Progenitor cell of endocrine pancreas (in vitro differentiated cells): ENCODE measurements at places on chromosomes 16 and 17. TPM values are rescaled to one million over a fixed set of nuclear protein-coding genes. Genes with fewer than 3 reads are reported as not detected.
A peak's percentile ranks its signal among the peaks of the same experiment; 100 is the strongest.

DNA sequence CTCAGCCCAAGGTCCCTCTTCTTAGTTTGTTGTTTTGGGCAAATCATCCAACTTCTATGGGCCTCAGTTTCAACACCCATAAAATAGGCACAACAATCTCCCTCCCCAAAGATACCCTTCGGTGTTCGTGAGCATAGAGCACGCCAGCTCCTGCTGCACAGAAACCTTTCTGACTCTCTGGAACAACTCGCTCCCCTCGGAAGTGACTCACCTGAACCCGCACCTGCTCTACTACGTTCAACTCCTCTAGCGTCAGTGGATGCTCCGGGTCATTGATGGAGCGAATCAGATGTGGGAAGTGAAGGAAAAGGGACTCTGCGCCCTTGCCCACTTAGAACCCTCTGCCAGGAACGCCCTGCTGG lies 445 bp downstream of the CIAO2B start:
- no peaks in the 10 kb centered on the region for H3K36me3 ChIP-seq
- DNase-seq, result no peak
- peak overlapping the region; percentile 94 for H3K4me3 ChIP-seq
- H3K4me1 ChIP-seq, result peaks cover 22% of the 10 kb centered on the region
- H3K27me3 ChIP-seq, result no peaks in the 10 kb centered on the region

Gene PTX4
- not detected in 2 replicates for total RNA-seq

DNA sequence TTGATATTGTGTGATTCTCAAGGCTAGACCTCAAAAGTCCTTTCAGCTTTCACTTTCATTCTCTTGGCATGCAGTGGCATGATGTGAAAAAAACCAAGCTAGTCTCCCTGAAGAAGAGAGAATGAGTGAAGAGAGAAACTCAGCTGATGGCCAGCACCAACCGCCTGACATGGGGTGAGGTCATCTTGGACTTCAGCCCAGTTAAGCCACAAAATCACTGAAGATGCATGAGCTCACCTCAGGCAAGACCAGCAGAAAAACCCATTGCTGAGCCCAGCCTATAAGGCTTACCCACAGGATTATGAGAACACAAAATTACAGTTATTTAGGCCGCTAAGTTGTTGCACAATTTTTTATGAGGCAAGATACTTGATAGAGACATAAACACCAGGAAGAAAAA lies 496.5 kb downstream of the TOX3 start:
- H3K27me3 ChIP-seq, result peaks cover 3% of the 10 kb centered on the region
- DNase-seq, result no peak
- no peaks in the 10 kb centered on the region for H3K36me3 ChIP-seq
- H3K27ac ChIP-seq, result no peak overlapping the region
- H3K4me3 ChIP-seq, result no peak overlapping the region

DNA sequence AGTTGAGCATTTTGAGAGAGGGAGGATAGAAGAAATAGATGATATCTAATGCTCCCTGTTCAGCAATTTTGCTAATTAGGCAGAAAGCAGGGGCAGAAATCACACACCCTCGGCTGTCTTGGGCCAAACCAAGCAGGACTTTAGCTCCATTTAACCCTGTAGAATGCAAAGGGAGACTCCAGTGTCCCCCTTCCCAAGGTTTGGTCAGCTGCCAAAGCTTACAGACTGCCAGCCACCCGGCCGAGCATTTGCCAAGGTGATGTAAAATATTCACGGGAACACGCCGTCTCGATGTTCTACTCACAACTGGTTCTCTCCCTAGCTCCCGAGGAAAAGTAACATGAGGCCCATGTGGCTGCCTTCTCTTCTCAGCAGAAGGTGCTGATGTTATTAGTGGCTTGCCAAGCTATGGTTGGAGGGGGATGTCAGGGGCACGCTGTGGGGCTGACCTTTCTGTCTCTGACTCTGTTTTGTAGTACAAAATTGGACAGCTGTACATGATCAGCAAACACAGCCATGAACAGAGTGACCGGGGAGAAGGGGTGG lies 155.3 kb downstream of the PITPNC1 start:
- no peaks in the 10 kb centered on the region for H3K27me3 ChIP-seq
- peaks cover 36% of the 10 kb centered on the region for H3K4me1 ChIP-seq
- H3K36me3 ChIP-seq, result peaks cover 17% of the 10 kb centered on the region
- no peak overlapping the region for H3K4me3 ChIP-seq
- DNase-seq, result no peak
- peak overlapping the region; percentile 5 for H3K27ac ChIP-seq

DNA sequence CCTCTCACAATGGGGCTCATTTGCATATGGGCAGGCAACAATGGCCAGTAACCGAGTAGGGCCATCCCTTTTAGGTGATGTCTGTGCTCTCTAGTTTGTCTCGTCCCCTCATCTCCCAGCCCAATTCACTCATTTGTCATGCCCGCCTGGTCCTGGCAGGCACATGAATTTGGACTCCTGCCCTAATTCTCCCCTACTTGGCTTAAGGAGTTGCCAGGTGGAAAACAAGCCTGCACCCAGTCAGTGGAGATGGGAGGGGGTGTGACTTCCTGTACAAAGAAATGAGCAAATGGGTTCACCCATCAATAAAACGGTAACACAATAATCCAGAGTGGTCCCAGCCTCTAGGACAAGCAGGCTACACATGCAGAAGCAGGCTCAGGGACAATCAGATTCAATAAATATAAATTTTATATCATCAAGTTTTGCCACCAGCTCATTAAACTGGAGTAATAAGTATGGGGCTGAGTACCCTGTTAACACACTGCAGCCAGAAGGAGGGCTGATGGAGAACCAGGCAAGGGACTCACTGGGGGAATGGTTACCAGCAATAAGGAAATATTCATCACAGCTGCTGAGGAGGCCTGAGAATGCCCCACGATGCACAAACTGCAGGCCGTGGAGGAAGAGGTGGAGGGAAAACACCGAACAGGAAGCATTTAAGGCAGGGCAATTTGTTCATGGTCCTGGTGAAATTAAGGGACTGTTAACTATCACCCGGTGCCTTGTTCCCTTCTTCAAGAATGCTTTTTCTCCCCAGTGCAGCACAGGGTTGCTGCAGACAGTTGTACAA lies 84.4 kb upstream of the GPRC5B start:
- H3K36me3 ChIP-seq, result no peaks in the 10 kb centered on the region
- no peak overlapping the region for H3K27ac ChIP-seq
- DNase-seq, result no peak
- H3K4me1 ChIP-seq, result no peaks in the 10 kb centered on the region
- H3K4me3 ChIP-seq, result no peak overlapping the region

GRCh38 chr17:7056386-7056785 lies 12.5 kb upstream of the SLC16A11 start:
- peaks cover 6% of the 10 kb centered on the region for H3K27me3 ChIP-seq
- no peaks in the 10 kb centered on the region for H3K4me1 ChIP-seq
- H3K36me3 ChIP-seq, result no peaks in the 10 kb centered on the region
- no peak for DNase-seq
- no peak overlapping the region for H3K27ac ChIP-seq
- H3K4me3 ChIP-seq, result no peak overlapping the region

DNA sequence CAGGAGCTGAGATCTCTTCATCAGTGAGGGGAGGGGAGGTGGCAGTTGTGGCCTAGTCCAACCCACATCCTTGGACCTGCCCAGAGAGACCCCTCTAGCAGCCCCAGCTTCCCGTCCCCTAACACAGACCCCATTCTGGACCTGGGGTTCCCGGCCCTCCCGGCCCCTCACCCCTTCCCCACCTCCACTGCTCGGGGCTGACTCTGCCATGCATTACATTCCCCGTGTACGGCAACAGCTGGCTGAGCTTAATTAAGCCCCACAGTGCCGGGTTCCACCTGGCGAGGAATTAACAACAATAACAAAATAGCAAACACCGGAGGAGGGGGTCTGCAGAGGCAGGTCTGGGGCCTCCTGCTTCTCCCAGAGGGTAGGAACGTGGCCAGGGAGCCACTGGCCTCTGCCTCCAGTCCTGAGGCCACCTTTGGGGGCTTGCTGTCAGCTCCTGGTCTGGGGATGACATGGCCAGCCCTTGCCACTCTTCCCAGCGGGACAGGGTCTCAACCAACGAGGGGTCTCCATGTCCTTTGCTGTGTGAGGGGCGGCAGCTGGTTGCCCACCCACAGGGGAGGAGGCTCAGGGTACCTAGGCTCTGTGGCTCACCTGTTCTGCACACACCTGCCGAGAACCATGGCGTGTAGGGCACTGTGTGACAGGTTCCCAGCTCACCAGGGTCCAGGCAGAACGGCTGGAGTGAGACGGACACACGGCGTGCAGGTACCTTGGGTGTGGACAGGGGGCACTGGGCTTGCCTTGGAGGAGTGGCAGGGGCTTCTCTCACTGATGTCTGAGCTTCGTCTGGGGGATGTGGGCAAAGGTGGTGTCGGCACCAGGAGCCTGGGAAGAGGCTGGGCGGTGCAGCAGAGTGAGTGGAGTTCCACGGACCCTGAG lies 46.9 kb upstream of the CBFA2T3 start:
- no peak for DNase-seq
- no peak overlapping the region for H3K27ac ChIP-seq
- no peaks in the 10 kb centered on the region for H3K36me3 ChIP-seq
- H3K4me1 ChIP-seq, result no peaks in the 10 kb centered on the region

DNA sequence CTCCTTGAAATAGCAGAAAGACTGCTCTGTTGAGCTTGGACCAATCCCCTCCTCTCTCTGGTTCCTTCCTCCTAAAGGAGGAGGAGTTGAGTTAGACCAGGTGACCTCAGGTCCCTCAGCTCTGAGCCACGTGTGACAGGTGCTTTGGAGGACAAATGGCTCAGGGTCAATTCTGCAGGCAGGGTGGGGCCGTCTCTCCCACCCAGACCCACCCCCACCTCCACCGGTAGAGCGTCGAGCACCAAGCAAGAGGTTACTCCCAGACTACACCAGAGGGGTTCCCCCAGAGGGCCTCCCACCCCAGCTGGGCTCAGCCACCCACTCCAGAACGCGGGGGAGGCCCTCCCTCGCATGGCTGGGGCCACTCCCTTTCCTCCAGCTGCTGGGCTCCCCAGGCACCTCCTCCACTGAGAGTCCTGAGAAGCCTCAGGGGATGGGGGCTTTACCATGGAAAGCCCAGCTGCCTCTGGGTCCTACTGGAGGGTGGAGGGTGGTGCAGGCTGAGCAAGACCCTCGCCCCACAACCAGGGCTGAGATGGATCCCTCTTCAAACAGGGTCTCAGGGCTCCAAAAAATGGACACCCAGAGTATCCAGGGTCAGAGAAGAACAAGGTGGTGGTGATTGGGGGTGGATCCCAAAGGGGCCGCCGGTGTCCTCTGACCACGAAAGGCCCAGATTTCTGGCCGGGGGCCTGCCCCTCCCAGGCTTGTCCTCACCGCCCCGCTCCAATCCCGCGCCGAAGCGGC lies 7.6 kb downstream of the MYO1C start:
- peak; percentile 41 for DNase-seq
- H3K27me3 ChIP-seq, result peaks cover 3% of the 10 kb centered on the region
- peaks cover 8% of the 10 kb centered on the region for H3K36me3 ChIP-seq
- peaks cover 12% of the 10 kb centered on the region for H3K4me1 ChIP-seq

Gene LITAFD
- total RNA-seq, result not detected in 2 replicates

Gene CSH2
- not detected in 2 replicates for total RNA-seq

Gene KRT31
- total RNA-seq, result not detected in 2 replicates

DNA sequence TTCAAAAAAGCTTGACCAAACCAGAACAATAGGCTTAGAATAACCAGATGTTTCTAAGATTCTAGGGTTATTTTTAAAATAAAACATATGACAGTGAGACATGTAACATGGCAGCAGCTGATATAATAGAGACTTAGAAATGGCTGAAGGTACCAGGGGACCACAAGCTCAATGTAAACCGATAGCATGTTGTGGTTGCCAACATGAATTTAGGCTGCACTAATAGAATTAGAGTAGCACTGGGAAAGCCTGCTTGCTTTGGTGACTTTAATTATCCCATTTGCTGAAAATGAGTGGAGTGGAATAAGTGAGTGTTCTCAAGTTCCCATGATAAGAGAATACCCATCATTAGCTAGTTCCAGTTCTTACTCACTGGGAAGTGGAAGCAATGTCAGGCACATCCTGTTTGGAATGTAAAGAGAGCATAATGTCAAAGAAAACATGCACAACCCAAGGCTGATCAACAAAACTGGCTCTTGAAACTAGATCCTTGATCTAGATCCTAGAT lies 621.2 kb upstream of the CDH5 start:
- no peak overlapping the region for H3K4me3 ChIP-seq
- peaks cover 1% of the 10 kb centered on the region for H3K4me1 ChIP-seq
- no peaks in the 10 kb centered on the region for H3K27me3 ChIP-seq

Gene EMP2
- 10.5 and 11.6 TPM in 2 replicates for total RNA-seq

DNA sequence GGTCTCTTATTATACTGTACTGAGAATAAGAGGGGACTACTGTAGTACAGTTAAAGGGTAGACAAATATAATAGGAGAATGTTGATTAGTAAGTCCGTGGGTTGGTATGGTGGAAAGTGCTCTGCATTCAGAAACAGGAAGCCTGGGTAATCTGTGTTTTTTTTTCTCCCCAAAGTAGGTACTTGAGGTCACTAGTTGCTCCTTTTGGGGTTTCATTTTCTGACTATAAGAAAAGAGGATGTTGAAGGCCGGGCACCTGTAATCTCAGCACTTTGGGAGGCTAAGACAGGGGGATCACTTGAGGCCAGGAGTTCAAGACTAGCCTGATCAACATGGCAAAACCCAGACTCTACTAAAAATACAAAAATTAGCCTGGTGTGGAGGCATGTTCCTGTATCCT lies 42.0 kb upstream of the MMD start:
- DNase-seq, result no peak
- H3K4me1 ChIP-seq, result no peaks in the 10 kb centered on the region
- H3K4me3 ChIP-seq, result no peak overlapping the region
- no peaks in the 10 kb centered on the region for H3K36me3 ChIP-seq

DNA sequence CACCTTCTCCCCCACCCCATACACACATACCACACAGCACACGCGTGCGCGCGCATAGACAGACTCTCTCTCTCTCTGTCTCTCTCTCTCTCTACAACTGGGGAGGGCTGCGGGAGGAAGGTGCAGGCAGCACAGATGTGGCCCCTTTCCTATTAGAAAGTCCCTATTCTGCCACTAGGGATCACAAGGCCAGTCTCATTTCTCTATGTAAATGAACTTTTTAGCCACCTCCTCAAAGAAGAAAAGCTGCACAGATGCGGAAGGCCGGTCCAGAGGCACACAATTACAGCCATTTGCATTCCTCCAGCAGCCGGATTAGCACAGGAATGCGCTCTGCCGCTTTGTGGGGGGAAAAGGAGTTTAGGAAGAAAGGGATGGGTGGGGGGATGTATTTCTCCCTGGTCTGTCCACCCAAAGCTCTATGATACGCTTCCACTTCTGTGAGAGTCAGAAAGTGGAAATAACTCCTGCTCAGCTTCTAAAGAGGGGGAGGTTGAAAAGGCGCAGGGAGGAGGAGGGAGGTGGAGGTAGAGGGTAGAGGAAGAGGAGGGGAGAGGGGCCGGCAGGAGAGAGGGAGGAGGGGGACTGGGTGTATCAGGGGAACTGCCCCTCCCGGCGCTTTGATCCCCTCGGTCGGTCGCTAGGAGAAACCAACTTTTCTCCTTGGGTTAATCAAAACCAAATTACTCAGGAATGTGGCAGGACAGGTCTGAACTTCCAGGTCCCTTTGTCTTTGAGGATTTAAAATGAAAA lies 11.7 kb downstream of the ZFHX3 start:
- H3K4me3 ChIP-seq, result peak overlapping the region; percentile 44
- H3K27me3 ChIP-seq, result no peaks in the 10 kb centered on the region
- peak overlapping the region; percentile 96 for H3K27ac ChIP-seq
- no peaks in the 10 kb centered on the region for H3K36me3 ChIP-seq

GRCh38 chr16:30660424-30661261 lies 2.4 kb downstream of the FBRS start:
- H3K4me3 ChIP-seq, result peak overlapping the region; percentile 75
- peaks cover 16% of the 10 kb centered on the region for H3K4me1 ChIP-seq
- peaks cover 22% of the 10 kb centered on the region for H3K36me3 ChIP-seq
- no peak for DNase-seq
- H3K27me3 ChIP-seq, result no peaks in the 10 kb centered on the region
- peak overlapping the region; percentile 60 for H3K27ac ChIP-seq
